Stimulated activated CD4-positive, alpha-beta T cell treated with anti-CD3 and anti-CD28 coated beads, Interleukin-1b, Interleukin-23, amount 100 ng/mL, for 1 hour (primary cell): ENCODE measurements at places on chromosomes 2 and 18.

GRCh38 chr2:38997781-38998180 lies 108.1 kb downstream of the ARHGEF33 start:
- DNase-seq, result no peak

- no peak for DNase-seq
Measured at GRCh38 chr2:12605936-12606335, 110.8 kb upstream of the TRIB2 start.

DNA sequence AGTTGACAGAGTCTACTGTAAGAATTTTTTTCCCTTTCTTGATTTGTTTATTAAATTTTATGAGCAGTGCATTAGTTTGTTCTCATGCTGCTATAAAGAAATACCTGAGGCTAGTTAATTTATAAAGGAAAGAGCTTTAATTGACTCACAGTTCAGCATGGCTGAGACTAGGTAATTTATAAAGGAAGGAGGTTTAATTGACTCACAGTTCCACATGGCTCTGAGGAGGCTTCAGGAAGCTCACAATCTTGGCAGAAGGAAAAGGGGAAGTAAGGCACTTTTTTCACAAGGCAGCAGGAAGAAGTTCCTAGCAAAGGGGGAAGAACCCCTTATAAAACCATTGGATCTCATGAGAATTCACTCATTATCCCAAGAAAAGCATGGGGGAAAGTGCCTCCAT lies 191.4 kb upstream of the VRK2 start:
- DNase-seq, result no peak

DNA sequence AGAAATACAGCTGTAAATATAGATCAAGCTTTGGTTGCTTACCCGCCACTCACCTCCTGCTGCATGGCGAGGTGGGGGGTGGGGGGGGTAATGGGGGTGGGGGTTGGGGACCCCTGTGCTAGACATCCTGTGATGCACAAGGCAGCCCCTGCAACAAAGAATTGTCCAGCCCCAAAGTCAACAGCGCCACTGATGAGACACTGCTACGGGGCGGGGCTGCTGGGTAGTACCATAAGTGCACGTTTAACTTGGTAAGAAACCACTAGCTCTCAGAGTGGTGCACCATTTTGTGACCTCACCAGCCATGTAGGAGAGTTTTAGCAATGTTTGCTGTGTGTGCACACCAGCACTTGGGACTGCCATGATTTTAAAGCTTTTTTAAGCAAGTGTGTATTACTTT lies 40.3 kb downstream of the SNORC start:
- no peak for DNase-seq

GRCh38 chr2:232959139-232959538 lies 53.9 kb downstream of the NGEF start:
- no peak for DNase-seq

DNA sequence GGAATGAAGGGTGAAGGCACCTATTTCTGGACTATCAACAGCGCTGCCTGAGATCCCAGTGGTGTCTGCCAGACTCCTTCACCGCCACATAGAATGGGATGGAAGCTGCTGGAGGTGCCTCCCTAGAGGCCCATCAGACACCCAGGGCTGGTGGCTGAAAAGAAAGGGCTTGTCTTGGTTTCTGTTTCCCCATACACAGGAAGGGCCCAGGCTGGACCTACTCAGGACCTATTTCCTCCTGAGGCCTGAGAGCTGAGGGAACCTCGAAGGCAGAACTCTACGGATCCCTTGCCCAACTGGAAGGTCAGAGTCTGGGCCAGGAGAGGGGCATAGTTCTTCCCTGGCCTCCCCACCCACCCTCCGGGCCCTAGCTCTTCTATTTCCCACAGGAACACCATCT lies 2.9 kb upstream of the CLEC4F start:
- DNase-seq, result no peak

DNA sequence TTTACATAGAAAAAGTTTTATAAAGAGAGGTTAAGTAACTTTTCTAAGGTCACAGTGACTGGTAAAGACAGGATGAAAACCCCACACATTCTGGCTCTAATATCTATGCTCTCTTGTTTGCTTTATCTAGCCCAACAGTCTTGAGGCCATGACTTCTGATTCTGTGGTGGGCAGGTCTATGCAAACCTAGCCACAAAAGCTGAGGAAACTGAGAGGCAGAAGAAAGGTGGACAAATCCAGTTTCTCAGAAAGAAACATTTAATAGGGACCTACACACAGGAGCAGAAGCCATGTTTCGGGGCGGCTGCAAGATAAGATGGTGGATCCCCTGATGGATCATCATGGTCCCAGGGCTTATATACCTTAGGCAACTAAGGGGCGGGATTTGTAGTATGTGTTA lies 21.8 kb downstream of the HSPD1 start:
- no peak for DNase-seq

- no peak for DNase-seq
Measured at GRCh38 chr2:75634945-75635344, 11.6 kb upstream of the MRPL19 start.

DNA sequence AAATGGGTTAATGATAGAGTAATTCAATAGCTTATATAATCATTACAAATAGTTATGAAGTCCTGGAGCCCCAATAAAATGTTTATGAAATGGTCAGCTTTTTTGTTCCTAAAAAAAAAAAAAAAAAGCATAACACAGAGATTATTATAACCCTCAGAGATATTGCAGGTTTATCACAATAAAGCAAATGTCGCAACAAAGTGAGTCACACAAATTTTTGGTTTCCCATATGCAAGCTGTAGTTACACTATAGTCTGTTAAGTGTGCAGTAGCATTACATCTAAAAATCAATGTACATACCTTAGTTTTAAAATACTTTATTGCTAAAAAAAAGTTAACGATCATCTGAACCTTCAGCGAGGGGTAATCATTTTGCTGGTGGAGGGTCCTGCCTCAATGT lies 20.0 kb downstream of the WDFY1 start:
- DNase-seq, result no peak

GRCh38 chr2:80086831-80087230 lies 217.7 kb downstream of the LRRTM1 start:
- no peak for DNase-seq

DNA sequence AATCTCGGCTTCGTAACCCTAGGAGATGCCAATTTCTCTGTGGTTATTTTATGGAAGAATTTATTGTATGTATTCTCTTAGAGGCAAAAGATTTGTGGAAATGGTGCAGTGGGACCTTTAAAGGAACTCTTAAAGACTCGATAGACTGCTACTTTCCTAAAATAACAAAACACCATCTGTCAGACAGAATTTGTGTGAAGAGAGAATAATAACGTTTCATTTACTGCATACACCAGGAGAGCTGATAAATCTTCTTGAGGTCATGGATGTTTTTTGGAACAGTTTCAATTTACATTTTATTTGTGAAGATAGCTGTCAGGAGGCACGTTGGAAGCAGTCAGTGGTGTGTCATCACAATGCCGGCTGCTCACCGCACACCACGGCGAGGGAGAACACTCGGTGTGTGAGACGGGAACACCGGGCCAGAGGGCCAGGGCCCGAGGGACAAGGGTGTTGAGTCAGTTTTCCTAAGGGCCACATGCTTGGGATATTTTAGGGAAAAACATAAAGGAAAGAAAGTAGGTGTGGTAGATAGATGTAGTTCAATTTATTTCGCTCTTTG lies 1681.0 kb upstream of the DDX18 start:
- DNase-seq, result no peak

GRCh38 chr2:17933256-17933655 lies 54.8 kb downstream of the KCNS3 start:
- DNase-seq, result no peak

GRCh38 chr2:1268034-1268433 lies 145.2 kb upstream of the TPO start:
- DNase-seq, result no peak

DNA sequence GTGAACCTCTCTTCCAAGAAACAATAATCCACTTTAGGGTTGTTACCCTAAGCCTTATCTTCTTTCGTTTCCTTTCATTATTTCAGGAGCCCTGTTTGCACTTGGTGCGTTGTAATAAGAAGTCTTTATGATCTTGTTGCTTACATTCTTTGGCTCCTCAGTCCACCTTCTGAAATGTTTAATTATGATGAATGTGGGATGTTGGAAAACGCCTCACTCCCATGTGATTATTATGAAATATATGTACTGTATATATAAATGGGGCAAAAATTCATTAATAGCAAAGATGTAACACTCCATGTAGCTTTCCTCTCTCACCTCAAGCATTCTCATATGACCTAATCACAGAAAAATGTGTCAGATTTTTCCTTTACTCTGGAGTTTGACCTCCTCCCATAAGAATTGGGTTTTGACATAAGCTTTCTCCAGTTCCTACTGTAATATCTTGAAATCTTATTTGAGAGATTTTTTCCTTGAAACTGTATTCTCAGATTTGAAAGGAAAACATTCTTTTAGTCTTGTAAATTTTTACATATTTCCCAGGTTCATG lies 397.2 kb upstream of the FANCL start:
- DNase-seq, result no peak

DNA sequence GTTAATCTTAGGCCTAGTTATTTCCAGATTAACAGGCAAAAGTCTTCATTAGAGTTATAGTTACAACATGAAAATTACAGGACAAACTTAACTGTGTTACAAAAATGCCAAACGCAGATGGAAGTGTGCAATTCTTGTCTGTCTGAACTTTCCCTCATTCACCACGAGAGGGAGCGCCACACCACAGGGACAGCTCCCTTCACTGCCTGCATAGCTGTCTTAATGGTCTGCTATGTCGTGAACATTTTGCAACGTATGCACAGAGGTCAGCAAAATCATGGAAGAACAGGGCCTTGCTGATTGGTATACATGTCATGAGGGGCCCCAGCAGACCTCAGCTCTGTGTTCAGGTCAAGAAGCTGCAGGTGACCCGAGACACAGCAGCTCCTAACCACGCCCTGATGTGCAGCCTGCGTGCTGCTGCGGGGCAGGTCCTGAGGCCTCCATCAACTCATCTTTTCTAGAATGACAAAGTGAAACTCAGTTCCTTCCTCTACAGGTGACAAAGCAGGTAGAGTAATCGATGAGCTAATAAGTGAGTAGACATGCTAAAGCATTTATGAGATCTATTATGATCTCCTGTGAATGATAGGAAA lies 78.8 kb upstream of the ATP8B1 start:
- no peak for DNase-seq

DNA sequence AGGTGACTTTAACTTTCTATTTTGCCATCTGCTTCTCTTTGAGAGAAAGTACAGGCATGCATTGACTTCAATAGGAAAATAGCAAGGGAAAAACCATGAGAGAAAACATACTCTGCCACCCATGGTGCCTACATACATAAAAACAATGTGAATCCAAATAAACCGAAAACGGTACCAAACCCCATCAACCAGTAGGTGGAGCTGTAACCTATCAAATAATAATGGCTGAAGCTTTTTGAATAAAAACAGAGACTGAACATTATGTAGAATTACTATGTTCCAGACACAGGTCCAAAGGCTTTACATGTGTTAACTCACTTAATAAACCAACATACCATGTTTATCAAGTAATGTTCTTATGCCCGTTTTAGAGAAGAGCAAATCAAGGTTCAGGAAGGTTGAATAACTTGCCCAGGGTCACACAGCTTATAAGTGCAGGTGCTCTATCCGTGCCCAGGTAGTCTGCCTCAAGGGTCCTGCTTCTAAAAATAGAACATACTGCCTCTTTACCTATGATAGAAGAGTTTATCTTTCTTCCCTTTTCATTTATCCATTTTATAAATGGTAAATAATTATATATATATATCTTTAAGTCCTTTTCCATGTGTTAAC lies 293.9 kb upstream of the SYT4 start:
- no peak for DNase-seq

DNA sequence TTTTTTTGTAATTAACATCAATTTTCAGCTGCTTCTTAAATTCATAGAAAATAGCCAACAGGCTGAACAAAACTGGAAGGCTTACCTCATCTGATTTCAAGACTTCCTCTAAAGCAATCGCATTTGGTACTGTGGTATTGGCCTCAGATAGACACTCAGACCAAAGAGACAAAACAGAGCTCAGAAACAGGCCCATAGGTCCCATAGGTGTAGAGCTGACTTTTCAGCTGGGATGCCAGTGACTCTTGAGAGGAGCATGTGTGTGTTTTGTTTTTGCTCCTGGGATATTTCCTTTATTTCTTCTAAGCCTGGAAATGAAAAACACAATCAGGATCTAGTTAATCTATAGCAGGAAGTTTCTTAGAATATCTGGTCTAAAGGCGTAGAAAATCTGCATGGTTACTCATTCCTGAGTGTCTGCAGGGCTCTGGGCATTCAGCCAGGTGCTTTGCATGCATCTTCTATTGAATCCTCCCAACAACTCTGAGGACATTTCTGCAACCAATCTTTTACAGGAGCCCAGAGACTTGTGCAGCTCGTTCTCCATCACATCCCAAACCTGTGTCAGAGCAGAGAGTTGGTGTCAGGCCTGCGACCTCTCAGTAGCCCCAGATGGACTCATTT lies 190.8 kb downstream of the RTP5 start:
- no peak for DNase-seq

DNA sequence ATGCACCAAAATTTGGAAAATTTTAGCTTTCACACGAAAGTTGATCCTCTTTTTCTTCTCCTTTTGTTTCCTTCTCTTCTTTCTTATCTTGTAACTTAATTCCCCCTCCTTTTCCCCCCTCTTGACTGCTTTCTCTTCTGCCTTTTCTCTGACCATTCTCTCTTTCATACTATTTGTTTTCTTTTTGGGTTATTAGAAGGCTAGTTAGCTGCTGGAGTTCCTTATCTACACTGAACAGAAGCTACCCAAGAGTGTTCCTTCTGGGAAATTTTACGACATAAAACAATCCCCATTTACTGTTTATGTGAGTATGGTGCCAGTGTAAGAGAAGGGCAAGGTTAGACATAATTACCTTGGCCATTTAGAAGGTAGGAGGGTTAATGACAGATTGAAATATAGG lies 218.4 kb upstream of the DTNA start:
- no peak for DNase-seq

DNA sequence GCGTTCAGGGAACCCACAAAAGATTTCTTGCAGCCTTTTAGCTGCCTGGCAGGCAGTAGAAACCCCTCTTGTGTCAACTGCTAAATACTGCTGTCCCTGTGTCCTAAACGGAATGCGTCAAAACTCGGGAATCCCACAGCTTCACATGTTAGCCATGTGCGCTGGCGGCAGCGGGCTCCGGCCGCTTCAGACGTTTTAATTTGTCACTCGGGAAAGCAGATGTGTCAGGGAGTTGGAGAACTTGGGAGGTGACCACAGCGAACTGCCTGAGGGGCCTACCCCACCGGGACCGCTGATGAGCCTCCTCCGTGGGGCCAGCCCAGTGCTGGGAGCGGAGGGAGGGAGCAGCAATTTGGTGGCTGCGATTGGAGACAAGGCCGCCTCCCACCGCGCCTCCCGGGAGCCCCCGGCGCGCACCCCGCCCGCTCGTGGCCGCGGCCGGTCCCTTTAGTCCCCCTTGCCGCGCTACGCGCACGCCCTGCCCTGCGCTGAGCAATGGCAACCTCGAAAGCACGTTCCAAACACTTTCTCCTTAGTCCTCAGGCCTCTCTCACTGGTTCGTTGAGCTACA lies 146.1 kb upstream of the SATB2 start:
- no peak for DNase-seq
